ENCODE measurements at places on chromosomes 1 and 21.

DNA sequence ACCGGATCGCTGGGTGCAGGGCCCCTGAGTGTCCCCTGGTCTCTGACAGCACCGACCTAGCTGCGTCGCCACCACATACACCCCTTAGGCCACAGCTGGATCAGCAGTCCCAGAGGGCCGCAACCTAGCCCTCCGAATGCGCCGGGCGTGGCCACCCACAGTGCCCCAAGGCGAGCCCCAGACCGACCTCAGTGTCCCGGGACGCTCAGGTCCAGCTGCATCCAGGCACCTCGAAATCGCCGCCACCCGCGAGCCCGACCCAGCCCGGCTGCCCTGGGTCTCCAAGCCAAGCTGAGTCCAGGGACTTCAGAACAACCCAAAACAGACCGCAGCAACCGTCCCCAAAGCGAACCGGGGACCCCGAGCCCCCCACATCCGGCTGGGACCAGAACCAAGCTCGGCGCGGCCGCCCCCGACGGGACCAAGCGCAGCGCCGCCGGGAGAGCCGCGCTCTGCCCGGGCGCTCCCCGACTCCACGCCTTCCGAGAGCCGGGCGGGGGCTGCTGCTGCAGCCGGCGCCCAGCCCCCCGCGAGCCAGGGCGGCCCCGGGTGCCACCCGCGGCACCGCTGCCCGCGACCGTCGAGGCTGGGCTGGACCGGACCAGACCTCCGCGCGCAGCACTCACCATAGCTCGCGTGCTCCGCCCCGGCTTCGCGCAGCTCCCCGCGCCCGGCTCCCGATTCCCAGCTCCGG is 54.6 kb upstream of the ECE1 start:
- DNase-seq = no peak

DNA sequence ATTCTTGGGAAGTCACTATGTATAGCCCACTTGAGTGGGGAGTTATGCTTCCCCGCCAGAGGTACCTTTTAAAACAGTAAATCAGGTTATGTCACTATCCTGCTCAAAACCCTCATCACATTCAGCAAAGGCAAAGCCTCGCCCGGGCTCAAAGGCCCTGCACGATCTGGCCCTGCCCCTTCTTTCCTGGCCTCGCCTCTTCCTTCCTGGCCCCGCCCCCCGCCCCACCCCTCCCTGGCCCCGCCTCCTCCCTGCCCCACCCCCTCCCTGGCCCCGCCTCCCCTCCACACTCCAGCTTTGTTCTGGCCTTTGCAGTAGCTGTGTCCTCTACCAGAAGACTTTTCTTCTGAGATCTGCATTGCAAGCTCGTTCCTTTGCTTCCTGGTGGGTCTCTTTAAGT is 6.6 kb downstream of the LDLRAD2 start:
- DNase-seq = peak; percentile 81

DNA sequence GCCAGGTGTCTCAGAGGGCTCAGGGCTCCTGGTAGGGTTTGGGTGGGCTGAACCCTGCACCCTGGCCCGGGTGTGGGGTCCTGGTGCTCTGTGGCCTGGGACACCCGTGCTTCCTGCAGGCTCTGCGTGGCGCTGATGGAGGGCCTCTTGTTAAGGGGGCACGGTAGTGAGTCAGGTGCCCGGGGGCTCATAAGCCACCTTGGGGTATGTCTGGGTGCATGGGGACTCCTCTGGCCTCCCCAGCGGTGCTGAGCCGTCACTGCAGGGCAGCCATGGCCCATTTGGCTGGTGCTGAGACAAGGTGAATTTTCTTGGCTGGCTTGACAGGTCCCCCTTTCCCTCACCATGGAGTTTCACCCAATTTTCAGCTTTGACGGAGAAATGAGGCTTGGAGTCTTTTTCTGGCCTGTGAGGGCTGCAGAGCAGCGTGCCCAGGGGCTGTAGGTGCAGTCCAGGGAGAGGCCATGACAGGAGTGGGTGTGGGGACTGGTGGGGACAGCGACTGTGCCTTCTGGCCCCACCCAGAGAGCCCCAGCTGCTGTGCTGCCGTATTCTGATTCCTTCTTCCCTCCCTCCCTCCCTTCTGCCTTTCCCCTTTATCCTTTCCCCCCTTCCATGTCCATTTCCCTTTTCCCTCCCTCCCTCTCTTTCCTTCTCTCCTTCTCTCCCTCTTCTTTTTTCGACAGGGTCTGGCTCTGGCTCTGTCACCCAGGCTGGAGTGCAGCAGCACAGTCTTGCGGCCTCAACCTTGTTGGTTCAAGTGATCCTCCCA is 40.4 kb downstream of the SKI start:
- DNase-seq = no peak

DNA sequence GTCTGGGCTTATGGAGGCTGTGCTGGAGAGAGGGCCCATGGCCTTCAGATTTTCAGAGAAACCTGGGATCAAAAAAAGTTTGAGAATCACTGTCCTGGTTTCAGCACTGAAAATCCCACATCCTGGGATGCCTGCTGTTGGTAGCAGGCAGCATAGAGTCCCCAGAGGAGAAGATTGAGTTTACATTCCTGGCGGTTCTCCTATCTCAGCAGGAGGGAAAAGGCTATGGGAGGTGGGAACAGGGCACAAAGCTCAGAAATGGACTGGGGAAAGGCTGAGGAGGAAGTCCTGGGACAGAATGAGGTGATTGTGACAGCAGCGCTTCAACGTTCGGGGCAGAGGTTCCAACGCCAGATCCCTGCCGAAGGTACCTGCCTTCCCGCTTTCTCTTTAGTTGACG is 103.4 kb downstream of the ETS2 start:
- no peak for DNase-seq

- no peak for DNase-seq
These were observed 46.0 kb downstream of the PKP1 start for GRCh38 chr1:201329286-201329685.

- no peak for DNase-seq
These were observed 156.2 kb upstream of the SPAG17 start for GRCh38 chr1:118340928-118341910.

GRCh38 chr1:184362876-184363275 is 24.0 kb upstream of the C1orf21 start:
- DNase-seq = no peak

DNA sequence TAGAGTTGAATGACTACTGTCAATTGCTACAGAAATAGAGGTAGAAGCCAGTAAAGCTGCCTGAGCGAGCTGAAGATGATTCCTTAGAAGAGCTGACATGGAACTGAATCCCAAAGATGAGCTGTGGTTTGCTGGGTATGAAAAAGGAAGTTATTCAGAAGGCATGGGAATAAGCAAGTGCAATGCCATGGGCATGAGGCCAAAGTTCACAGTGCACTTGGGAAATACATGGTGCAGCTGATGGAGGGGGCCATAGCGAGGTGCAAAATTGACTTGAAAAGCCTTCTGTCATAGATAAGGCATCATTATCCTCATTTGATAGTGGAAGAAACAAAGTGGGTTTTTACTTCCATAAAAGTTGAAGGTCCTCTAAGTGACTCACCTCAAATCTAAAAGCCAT is 88.6 kb downstream of the NEK7 start:
- no peak for DNase-seq

DNA sequence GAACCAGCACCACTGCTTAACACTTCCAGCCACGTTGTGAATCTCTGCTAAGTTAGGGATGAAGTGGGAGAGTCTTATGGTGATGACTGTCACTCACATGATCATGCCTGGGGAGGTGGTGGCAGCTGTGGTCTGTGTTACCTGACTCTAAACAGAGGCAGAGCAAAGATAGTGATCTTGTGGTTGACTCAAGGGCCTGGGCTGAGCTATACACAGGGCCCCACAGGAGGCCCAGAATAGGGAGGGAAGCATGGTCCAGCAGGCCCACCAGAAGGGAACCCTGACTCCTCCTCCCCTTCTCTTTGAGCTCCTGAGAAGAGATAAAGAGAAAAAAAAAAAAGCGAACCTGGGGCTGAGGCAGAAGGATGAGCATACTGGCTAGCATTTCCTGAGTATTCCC is 55.0 kb downstream of the PLXNA2 start:
- no peak for DNase-seq

- DNase-seq = no peak
These were observed 188.2 kb upstream of the FGGY start for GRCh38 chr1:59108481-59109317.

DNA sequence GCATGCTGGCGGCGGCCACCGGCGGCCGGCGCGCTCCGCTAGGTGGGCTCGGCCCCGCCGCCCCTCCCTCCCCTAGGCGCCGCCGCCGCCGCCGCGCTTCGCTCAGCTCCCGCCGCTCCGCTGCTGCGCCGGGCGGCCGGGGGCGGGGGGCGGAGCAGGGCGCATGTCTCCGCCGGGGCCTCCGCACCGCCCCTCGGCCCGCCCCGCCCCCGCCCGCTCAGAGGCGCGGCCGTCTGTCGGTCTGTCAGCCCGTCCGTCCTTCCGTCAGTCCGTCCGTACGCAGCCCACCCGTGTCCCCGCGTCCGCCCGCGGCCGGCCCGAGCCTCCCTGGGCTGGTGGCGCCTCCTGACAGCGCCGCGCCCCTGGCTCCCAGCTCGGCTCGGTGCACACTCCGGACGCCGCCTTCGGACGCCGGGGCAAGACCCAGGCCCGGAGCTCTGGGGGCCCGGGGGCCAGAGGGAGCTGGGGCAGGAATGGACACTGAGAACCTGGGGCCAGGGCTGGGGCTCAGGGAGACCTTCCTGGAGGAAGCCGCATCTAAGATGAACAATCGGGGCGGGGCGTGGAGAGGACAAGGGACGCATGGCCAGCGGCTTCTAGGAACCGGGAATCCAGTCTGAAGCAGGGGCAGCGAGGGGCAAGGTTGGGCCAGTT is at the start of gene GPR153:
TSS of gene GPR153 (minus strand) at position 138 of the 654 bp plus-strand sequence. CDS start 6,193 bp downstream, outside the sequence.
- DNase-seq = peak; percentile 89

- no peak for DNase-seq
These were observed 7.3 kb downstream of the KRTAP10-1 start for GRCh38 chr21:44532712-44533111.

DNA sequence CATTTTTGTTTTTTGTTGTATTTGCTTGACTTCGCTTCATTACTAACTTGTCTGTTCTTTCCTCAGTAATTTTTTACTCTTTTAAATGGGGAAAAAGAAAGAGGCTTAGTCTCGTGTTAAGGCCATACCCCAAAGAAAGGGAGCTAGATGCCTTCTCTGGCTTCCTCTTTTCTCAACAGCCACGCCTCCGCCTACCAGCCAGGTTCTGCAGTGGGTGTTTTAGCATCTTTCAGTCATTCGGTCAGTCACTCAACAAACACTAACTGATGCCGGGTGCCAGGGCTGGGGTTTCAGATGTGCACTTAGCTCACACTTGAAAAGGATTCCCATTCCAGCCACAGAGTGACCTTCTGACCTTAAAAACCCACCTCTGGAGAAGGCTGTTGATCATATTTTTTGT is 46.3 kb upstream of the VAV3 start:
- DNase-seq = no peak

DNA sequence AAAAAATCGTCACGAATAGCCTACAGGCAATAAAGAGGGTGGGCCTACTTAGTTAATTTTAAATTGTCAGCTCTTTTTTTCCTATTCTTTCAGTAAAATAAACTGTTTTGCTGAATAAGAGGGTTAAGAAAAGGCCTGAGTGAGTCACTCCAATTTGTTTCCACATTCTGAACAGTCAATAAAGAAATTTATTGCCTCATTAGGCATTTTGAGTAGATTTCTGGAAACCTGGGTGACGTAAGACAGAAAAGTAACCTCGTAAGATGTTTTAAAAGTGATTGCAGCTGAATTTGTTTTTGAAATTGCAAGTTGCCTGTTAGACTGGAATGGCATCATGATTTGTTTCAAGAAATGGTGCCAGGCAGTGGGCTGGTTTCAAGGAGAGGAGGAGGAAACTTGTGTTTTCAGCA is 439.3 kb downstream of the USP25 start:
- DNase-seq = no peak

DNA sequence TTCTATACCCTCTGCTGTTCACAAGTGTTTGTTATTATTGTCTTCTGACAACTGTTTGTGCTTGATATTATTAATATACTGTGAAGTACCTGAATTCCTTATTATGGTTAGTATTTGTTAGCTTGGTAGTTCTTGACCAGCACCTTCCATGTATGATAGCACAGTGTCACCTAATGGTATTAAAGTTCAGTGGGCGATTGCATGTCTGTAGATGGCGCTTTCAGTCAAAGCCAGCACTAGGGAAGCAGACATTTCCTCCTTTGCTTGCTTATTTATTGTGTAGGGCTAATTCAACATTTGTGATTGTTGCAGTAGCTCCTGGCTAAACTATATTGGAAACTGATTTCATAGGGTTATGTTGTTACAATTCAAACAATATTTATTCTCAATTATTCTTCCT is 218.0 kb downstream of the ZP4 start:
- DNase-seq = no peak

DNA sequence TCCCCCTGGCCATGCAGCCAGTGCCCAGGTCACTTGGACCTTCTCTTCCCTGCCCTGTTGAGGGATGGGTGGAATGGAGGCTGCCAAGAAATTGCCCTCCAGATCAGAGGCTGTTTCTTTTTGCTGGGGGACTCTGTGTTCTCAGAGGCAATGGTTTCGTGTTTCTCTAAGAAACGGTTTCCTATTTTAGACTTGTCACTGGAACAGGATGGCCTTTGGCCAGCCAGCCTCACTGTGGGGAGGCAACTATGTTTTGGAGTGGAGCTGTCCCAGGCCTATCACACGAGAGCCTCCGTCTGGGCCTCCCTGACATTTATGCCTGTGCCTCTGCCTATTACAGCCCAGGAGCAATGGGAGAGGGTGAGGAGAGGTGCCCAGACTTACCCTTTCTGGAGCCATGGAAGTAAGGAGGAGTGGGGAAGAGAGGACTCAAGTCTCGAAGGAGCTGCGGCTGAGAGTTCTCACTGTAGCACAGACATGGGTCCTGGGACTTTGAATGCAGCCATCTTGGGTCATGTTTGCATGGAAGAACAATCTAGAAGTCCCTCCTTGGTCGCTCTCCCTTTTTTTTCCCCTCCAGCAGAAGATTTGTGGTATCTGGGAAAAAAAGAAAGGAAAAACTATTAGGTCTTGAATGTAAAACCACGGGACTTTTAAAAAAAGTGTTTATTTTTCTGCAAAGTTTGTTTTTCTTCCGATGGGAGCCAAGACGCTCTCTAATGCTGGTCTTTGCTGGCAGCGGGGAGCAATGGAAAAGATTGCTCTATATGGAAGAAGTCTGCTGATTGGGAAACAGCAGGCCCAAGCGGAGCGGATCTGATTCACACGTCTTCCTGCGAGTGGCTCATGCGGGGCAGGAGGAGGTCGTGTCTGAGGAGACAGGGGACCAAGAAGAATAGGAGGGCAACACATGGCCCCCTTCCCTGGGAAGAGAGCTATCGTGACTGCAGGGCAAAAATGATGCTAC is 219.2 kb downstream of the FOXD2 start:
- no peak for DNase-seq

- no peak for DNase-seq
These were observed 52.2 kb upstream of the ROR1 start for GRCh38 chr1:63721531-63722189.

- peak; percentile 70 for DNase-seq
These were observed 119.0 kb downstream of the CNIH3 start for GRCh38 chr1:224735159-224735558.

DNA sequence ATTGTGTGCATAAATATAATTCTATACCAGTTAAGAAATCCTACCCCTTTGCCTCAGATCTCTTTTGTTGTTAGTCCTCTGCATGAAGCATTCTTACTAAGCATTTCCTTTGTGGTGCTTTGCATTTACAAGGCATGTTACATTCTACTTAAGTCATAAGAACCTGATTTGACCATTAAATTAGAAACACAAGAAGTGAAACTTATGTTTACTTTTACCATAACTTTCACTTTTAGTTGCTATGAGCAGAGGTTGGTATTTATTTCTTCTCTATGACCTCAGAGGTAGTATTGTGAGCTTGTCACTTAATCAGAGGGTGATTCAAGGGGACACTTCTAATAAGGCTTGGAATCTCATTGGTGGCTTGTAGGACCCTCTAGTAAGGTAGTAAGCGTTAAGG is 9.0 kb downstream of the FAM20B start:
- DNase-seq = no peak

GRCh38 chr1:156359973-156360372 is 9.0 kb upstream of the RHBG start:
- DNase-seq = no peak

GRCh38 chr1:239840336-239840735 is 251.3 kb upstream of the FMN2 start:
- DNase-seq = no peak

Data from activated CD4-positive, alpha-beta T cell treated with anti-CD3 and anti-CD28 coated beads, Interleukin-2, amount 10 ng/mL, durations not matched to agents 24 days and 14 days (primary cell).